Esophagus squamous epithelium (tissue), 5 donors: ENCODE measurements at places on chromosomes 13 and 19. TPM values are rescaled to one million over a fixed set of nuclear protein-coding genes. Genes with fewer than 3 reads are reported as not detected.

C19orf18 gene
- total RNA-seq, result 0.57 TPM

ICAM1 gene
- 26.4 TPM for total RNA-seq

NRTN gene
- total RNA-seq, result 3.8 TPM

APOE gene
- total RNA-seq, result 141 TPM

F10 gene
- total RNA-seq, result 21.6 TPM

ERVK3-1 gene
- 41.4 TPM for total RNA-seq

ZNF433 gene
- 5.1 TPM for total RNA-seq

SPACA6 gene
- 7.9 TPM for total RNA-seq

TUBA3C gene
- not detected for total RNA-seq

ACOD1 gene
- total RNA-seq, result not detected

MEIOSIN gene
- not detected for total RNA-seq

PSG11 gene
- total RNA-seq, result not detected

MCEMP1 gene
- 0.29 TPM for total RNA-seq
